ENCODE measurements at places on chromosomes 1 and 21.

GRCh38 chr1:174397261-174397660, 50.5 kb upstream of the GPR52 start:
- no peak for DNase-seq

DNA sequence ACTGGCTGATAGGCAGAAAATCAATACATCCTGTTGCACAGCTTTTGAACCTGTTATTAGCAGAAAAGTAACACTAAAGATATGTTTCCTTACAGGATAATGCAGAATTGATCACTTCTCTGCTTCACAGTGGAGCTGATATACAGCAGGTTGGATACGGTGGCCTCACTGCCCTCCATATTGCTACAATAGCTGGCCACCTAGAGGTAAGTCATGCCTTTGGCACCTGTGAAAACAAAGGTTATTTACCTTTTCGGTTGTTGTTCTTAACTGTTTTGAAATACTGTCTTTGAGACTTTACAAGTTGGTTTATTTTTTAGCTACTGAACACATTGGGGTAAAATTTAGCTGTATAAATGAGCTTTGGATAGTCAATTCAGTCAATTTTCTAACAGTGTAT, 36.3 kb downstream of the TNNI3K start:
- DNase-seq, result no peak

DNA sequence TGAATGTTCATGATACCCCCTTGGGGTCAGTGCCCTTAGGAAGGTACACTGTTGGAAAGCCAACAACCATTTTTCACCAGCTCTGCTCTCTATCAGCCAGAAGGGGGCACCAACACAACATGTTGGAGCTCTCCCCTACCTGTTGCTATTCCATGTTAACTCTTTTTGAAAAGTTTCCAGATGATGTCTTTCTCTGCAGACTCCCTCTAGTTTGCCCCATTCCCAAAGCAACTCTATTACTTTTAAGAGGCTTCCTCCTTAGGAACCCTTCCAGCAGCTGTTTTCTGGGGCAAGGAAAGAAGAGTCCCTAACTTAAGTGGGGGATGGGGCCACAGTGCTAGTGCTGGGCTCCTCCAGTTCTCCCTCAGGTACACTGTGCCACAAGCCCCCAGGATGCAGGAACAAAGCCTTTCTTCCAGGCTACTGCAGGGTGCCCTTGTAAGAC, 22.9 kb upstream of the NDC1 start:
- DNase-seq, result peak; percentile 44

DNA sequence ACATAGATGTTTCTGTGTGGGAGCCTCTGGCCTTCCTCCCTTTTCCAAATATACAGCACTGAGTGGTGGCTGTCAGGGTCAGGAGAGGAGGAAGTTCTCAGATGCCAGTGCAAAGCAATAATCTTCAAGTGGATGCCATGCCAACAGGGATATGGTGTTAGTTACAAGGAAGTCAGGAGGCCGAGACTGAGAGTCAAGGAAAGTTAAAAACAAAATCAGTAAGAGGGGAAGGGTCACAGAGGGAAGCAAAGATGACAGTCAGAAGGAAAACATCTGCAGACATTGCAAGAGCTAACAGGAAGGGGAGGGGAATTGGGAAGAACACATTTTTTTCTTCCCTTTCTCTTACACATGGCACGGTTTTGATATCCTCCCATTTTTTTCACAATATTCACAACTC, 691.4 kb downstream of the ADGRL2 start:
- DNase-seq, result no peak

- DNase-seq, result no peak
Measured at GRCh38 chr1:225610539-225610938, 42.4 kb downstream of the ENAH start.

DNA sequence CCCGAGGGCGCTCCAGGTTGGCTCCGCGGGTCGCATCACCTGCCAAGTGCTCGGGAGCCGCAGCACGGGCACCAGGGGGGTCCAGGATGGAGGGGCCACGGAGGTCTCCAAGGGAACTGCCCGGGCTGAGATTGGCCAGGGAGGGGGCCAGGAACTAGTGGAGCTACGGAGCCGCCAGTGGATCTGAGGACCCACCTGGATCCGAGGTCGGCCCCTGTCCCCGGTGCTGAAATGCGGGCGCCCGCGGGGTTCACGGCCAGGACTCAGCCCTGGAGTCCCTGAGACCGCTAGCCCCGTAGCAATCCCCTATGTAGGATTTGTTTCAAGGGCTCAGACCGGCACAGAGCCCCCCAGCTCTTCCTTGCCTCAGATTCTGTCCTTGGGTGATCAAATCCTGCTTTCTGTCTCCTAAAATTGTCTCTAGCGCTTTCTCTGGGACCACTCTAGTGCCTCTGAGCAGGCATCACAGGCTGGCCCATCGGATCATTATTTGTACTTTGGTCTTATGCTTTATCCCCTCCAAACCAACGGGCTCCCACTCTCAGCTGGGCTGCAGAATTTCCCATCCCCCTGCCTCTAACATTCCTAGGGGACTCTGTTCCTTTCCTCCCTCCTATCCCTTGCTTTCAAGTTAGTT, 27.3 kb downstream of the KIAA2013 start:
- peak; percentile 81 for DNase-seq

GRCh38 chr1:105027838-105028471, 1278.3 kb downstream of the AMY1C start:
- DNase-seq, result peak; percentile 16

GRCh38 chr21:25818121-25818520, 83.3 kb downstream of the GABPA start:
- no peak for DNase-seq

GRCh38 chr1:164440232-164440631, 118.8 kb upstream of the PBX1 start:
- peak; percentile 21 for DNase-seq

GRCh38 chr1:234978397-234979295, 150.0 kb downstream of the TOMM20 start:
- no peak for DNase-seq

DNA sequence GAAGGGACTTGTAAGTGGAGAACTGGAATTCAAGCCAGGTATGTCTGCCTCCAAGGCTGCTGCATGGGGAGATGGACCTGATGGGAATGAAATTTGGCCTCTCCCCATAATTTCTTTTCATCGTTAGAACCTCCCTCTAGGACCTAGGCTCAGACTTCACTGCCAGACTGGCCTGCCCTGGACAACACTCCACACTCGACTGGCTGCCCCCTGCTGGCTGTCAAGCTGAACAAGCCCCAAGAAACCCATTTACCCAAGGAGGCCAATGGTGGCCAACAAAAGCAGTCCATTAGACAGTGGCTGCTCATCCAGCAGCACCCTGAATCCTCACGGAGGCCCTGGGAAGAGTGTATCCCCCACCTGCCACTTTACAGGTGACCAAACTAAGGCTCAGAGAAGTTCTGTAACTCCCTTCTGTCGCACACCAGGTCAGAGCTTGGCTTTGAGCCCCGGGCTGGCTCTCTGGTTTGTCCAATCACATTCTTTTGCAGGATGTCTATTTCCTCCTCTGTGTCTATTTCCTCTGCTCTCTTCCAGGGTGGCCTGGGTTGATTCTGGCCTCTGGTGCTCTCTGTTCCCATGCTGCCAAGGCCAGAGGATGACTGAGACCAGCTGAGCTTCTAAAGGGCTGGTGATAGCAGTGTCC, 3.8 kb downstream of the RNF186 start:
- peak; percentile 72 for DNase-seq

Data from WTC11 (cell line).